ENCODE measurements at places on chromosomes 2 and 18.

- DNase-seq, result no peak
Measured at GRCh38 chr2:233351423-233351822, 2.9 kb upstream of the DGKD start.

GRCh38 chr2:75571730-75572430 is 11.1 kb upstream of the EVA1A start:
- DNase-seq, result no peak

DNA sequence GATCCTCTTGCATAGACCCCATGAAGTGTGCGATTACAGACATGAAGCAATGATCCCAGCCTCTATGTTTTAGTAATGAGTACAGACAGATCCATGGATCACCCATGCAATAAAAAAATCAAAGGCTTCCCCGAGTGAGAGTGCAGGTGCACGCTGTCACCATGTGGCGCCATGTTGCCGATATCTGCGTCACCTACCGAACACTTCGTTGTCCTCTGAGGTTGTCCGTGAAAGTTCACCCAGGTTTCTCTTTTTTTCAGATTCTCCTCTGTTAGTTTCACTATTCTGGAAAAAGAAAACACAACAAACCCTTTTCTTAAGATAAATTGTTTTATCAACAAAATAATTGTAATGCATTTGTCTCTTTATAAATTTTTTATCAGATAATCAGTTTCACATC is 66.5 kb downstream of the MBP start:
- DNase-seq, result no peak

- DNase-seq, result no peak
Measured at GRCh38 chr2:151289972-151290866, 751 bp upstream of the NMI start.

Data from stimulated activated CD4-positive, alpha-beta T cell treated with anti-CD3 and anti-CD28 coated beads, Interleukin-2, amount 100 ng/mL, for 4 hours (primary cell).